Activated CD4-positive, alpha-beta T cell treated with anti-CD3 and anti-CD28 coated beads, Interleukin-2, amount 50 U/mL, for 1 hour (primary cell): ENCODE measurements at places on chromosomes 4 and X.

- no peak for DNase-seq
Measured at GRCh38 chr4:19615086-19615689, 636.5 kb upstream of the SLIT2 start.

- no peak for DNase-seq
Measured at GRCh38 chrX:24341795-24342194, 18.6 kb upstream of the SUPT20HL1 start.

GRCh38 chrX:103586314-103586646 is 965 bp downstream of the TCEAL4 start:
- DNase-seq, result no peak

DNA sequence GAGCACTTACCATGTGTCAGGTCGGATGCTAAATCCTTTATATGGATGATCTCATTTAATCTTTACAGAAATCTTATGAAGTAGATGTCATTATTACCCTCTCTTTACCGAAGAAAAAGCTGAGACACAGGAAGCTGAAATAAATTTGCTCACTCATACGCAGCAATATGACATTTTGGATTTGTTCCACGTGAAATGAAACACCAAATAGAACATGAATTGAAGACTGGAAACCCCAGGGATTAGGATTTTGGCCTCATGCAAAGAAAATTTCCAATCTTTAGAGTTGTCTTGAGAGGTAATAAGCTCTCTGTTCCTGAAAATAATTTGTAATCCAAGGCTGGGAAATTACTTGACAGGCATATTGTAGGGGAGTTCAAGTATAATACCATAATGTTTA is 354.4 kb upstream of the CLNK start:
- DNase-seq, result no peak

DNA sequence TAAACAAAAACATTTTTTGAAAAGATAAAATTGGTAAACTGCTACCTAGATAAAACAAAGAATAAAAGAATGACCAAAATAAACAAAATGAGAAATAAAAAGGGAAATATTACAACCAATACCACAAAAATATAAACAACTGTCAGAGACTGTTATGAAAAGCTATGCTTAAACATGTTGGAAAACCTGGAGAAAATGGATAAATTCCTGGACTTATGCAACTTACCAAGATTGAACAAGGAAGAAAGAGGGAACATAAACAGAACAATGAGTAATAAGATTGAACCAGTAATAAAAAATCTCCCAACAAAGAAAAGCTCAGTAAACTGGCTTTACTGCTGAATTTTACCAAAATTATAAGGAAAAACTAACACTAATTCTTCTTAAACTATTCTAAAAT is 518.7 kb downstream of the GRXCR1 start:
- no peak for DNase-seq

DNA sequence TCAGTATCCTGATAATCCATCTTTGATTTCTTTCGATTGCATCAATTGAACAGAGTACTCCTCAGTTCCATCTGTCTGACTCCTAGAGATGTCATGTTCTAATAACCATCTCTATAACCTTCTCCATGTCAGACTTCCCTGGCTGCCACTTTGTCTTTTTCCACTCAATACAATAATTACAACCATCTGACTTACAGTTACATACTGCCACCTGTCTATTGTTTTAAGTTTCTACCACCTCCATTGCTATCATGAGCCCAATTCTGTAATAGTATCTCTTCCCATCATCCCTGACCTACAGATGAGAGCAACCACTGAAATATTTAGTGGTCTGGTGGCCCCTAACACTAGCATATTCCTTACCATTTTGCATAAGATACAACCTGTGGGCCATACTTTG is 439.2 kb upstream of the FAM47C start:
- no peak for DNase-seq

DNA sequence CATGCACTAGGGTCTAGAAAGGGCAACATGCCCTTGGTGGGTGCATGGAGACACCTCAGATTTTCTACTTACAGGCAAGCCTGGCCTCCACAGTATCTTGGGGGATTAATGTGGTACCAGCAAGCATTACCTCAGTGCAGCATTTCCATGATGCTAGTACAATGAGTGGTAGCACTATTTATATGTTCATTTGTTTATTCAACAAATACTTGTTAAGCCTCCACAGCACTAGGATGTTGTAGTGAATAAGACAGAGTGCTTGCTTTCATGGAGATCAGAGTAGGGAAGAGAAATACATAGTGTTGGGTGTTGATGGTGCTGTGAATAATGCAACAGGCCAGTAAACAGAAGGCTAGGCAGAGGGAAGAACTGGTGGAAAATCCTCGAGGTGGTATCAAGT is 133.4 kb downstream of the KLHL8 start:
- DNase-seq, result no peak

- DNase-seq, result no peak
Measured at GRCh38 chr4:76238701-76239100, 12.8 kb upstream of the FAM47E start.

- no peak for DNase-seq
Measured at GRCh38 chr4:144716778-144717177, 70.8 kb downstream of the HHIP start.

DNA sequence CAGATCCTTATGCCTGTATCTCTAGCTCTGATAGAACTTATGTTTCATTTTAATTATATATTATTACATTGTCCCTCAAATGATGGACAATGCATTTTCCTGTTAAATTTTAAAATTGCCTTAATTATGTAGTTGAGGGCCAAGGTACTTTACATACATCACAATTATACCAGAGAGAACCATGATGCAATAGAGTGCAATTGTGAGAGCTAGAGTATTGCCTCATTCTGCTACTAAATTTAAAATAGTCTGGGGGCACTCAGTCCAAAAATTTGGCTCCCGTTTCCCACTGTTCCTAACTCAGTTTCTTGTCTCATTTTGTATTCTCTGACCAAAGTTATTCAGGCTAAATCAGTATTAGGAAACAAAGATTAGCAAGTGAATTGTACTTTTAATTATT is 378.5 kb upstream of the ZFP42 start:
- no peak for DNase-seq

- no peak for DNase-seq
Measured at GRCh38 chr4:145195167-145195952, 15.0 kb upstream of the OTUD4 start.

DNA sequence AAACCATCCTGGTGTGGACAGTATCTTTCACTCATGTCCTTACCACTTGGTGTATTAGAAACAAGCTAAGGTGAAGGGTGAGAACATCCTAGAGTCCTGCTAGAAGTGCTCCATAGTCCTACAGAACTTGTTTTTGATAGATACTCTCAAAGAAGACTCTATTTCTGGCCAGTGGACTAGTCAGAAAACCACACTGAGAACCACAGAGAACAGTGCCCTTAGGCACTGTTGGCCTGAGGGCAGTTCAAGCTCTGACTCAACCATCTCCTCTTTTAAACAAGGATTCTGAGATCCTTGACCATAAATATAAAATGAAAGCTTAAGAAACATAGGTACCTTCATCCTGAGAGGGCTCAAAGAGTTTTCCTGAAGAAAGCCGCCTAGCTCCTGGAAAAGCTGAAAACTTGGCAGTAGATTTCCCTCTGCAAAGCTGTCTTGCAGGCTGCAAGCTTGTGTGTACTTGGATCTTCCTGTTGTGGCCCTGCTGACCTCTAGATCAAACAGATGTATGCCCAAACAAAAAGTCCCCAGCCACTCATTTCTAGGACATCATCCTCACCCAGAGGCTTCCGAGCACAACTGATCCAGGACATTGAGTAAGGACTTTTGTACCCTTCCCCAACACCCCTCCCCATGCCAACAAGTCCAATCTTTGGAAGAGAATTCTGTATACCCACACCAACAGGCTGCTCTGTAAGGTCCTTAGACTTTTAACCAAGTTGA is 111.6 kb upstream of the CXCL13 start:
- DNase-seq, result no peak

GRCh38 chrX:150229030-150229429 is 134.1 kb upstream of the MAMLD1 start:
- DNase-seq, result no peak

GRCh38 chr4:153143527-153144348 is 60.5 kb upstream of the TRIM2 start:
- DNase-seq, result no peak

DNA sequence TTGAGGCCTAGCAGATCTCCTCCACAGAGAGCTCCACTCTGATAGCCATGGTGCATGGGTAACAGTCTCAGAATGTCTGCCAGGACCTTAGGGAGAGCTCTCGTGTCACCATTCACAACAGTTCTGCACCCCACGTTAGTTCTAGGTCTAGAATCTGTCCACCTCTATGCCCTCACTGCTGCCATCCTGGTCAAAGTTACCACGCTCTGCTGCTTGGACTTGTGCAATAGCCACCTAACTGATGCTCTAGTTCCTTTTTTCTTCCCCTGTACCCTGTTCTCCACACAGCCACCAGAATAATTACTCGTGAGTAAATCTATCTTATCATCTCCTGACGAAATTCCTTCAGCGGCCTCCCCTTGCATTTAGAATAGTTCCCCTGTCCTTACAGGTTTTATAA is 268.8 kb upstream of the GATB start:
- DNase-seq, result no peak

DNA sequence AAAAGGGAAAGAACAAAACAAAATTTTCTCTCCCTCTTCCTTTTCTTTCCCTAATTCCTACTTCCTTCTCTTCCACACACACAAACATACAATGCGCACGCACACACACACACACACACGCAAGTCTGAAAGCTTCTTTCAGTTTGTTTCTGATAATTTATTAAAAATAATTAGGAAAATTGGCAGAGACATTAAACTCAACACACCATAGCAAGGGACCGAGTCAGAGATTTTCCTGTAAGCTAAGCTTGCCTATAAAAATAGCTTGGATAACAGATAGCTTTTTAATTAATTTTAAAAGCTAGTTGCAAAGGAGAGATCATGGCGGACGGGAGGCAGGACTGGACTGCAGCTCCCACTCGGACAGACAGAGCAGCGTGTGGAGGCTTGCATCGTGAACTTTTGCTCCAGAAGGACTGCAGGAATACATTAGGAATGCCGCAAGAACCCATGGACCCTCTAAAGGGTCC is 92.6 kb upstream of the MAPK10 start:
- no peak for DNase-seq

DNA sequence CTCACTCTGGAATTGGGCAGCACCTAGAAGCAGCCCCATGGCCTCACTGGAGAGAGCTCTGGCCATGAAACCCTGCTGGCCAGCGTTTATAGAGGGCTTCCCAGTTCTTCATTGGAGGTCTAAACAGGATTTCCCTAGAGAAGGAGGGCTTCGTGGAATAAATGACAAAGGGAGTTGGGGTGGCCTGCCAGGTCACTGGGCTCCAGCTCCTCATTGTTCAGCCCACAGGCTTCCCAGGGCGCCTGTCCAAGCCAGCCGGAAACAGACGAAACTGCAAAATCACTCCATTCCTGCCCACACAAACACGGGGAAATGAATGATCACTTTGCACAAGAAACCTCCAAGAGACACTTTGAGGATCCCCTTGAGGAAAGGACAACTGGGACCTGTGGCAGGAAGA is 189.7 kb downstream of the TSPAN5 start:
- no peak for DNase-seq

DNA sequence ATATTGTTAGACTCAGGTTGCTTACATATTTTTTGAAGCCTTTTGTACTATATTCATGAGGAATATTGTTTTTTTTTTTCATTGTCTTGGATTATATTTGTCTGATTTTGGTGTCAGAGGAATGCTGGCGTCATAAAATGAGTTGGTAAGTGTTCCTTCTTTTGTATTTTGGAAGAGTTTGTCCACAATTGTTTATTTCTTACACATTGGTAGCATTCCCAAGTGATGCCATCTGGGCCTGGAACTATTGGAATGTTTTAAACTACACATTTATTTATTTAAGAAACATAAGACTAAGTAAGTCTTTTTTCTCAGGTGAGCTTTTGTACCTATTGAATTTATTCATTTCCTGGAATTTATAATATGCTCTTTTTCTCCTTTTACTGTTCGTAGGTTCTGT is 107.6 kb downstream of the LARP1B start:
- DNase-seq, result no peak

DNA sequence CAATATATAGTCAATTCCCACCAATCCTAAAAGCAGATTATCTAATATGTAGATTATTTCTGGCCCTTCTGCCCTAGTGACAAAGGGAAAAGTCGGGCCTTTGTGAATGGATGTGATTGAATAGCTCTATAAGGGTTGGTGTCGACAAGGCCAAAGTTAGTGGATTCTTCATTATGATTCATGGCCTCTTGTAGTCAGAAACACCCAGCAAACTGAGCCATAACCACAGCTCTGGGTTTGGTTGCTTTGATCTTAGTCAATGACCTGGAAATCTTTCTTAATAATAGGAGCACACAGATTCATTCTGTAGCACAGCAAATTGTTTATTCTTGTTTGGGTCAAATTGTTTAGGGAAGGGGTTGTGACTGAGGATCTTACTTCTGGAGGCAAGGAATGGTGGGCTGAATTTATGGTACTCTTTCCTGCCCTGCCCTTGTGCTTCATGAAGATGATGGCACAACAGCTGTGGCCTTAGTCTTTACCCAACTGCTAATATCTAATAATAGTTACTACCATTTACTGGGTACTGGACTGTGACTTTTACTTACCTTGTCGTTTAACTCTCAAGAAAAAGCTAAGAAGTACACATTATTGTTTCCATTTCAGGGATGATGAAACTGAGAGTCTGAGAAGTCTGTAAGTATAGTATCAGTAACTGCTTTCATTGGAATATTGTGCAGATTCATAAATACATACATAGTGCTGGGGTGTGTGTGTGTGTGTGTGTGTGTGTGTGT is 74.0 kb downstream of the AFF2 start:
- no peak for DNase-seq

DNA sequence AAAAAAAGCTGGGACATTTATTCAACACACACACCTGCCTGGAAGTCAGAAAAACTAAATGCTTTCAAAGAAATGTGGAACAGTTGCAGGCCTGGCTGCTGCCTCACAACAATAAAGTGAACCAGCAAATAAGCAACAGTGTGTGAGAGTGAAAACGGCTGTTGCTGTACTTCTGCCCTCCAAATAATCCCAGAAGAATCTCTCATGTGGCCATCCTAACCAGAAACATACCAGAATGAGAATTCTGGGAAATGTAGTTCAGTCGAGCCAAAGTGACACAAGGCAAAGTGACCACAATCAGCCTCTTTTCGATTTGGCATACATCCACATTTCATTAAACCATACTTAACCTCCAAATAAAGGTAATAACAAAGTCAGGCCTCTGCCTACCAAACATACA is 204.5 kb downstream of the SLC7A11 start:
- no peak for DNase-seq

- DNase-seq, result peak; percentile 11
Measured at GRCh38 chrX:13690836-13691235, 1.9 kb downstream of the RAB9A start.

- DNase-seq, result no peak
Measured at GRCh38 chr4:150479657-150480056, 102.3 kb upstream of the MAB21L2 start.

- DNase-seq, result no peak
Measured at GRCh38 chrX:68286076-68286475, 147.2 kb downstream of the OPHN1 start.

- no peak for DNase-seq
Measured at GRCh38 chr4:175946472-175947116, 119.0 kb upstream of the WDR17 start.

DNA sequence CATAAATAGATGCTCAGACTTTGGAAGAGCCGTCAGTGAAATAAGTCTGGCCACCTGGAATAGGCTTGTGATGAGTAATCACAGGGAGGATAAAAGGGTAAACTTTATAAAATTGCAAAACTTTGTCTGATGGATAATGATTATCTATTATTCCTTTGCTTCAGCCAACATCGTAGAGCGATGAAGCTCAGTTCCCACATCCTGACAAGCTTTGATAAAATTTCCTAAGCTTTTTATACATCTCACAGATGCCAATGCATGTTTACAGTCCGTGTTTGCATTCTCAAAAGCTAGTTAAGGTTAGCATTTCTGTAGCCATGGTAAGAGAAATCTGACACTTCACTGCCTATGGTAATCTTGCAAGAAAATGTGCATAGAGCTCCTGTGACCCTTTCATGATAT is 15.4 kb upstream of the UGDH start:
- no peak for DNase-seq
